ENCODE measurements at places on chromosomes 16 and 17.

- peak; percentile 82 for DNase-seq
Measured at GRCh38 chr16:57736419-57737351, 1.1 kb downstream of the KATNB1 start.

DNA sequence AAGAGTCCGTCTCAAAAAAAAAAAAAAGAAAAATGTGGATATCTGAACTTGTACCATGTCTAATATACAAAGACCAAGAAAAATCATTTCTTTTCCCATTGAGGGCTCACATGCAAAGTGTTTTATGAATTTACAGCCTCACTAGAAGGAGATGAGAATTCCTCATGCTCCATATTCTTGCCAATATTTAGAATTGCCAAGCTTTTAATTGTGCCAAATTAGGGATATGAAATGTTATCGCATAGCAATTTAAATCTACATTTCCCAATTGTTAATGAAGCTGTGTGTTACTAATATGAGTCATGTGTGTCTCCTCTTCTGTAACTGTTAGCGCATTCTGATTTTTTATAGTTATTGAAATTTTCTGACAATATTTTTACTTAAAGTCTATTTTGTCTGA lies 63.0 kb upstream of the CRYM start:
- DNase-seq, result no peak

- DNase-seq, result no peak
Measured at GRCh38 chr17:78184351-78184750, 2.5 kb downstream of the TK1 start.

DNA sequence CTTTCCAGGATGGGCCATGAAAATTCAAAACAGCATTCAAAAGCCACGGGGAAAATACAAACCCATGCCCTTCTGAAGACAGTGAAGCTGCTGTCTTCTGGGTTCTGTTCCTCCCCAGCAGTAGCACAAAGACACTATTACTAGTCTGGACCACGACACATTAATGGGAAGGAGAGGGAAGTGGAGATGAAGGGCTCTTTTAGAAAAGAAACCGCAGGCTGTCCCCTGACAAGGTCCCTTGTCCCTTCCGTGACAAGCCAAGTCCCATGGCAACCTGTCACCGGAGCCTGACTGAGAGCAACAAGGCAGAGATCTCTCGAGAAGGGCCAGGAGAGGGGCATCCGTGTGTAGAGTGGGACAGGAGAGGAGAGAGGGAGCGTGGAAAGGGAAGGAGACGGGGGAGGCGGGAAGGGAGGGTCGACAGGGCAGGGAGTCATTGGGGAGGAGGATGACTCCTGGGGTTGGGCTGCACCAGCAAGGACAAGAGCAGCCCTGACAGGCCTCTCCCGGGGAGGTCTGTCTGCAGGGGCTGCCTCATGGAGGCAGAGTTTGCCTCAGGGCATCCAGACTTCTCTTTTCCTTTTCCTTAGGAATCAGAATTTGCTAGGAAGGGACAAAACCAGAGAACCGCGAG lies 436.2 kb downstream of the SLC39A11 start:
- no peak for DNase-seq

DNA sequence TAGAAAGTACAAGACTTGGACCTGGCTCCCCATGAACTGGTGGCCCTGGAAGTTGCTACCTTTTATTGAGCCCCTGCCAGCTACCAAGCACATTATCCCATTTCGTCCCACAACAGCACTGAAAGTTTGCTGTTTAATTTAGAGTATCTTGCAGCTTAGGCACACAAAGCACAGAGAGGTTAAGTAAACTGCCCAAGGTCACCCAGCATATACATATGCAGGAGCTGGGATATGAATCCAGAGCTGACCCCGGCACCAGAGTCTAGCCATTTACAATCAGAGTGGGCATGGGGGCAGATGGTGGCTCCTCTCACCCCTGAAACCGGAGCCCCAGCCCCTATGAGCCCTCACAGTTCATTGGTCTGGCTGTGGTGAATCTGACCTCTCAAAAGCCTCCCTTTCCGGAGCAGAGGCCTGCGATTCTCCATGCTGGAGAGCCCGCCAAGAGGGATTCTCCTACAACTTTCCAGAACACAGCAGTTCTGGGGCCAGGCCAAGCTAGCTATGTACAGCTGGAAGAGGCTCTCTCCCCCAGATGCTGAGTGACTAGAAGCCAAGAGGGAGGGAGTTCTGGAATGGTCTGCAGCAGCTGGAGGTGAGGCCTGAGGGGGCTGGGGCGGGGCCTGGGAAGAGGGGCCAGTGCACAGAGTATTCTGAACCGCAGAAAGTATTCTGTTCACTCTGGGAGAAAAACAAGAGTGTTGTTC lies 58.3 kb downstream of the SREBF1 start:
- DNase-seq, result peak; percentile 96

GRCh38 chr16:71848622-71849021 lies 2.8 kb downstream of the ATXN1L start:
- DNase-seq, result no peak
